Karpas-422 (cell line): ENCODE measurements at places on chromosomes 4 and X. TPM values are rescaled to one million over a fixed set of nuclear protein-coding genes. Genes with fewer than 3 reads are reported as not detected.

GRCh38 chrX:41314881-41315280 lies 19.1 kb upstream of the DDX3X start:
- H3K36me3 ChIP-seq, result no peaks in the 10 kb centered on the region
- no peak overlapping the region for H3K4me3 ChIP-seq
- no peaks in the 10 kb centered on the region for H3K27me3 ChIP-seq

ABLIM2 gene
- not detected in 2 replicates for total RNA-seq

GRCh38 chr4:118942465-118942864 lies 53.8 kb downstream of the SYNPO2 start:
- no peak for DNase-seq
- peaks cover 4% of the 10 kb centered on the region; the same call in 1 of the 2 replicates for H3K4me1 ChIP-seq
- H3K27ac ChIP-seq, result no peak overlapping the region
- no peak overlapping the region for H3K4me3 ChIP-seq
- H3K27me3 ChIP-seq, result no peaks in the 10 kb centered on the region

DNA sequence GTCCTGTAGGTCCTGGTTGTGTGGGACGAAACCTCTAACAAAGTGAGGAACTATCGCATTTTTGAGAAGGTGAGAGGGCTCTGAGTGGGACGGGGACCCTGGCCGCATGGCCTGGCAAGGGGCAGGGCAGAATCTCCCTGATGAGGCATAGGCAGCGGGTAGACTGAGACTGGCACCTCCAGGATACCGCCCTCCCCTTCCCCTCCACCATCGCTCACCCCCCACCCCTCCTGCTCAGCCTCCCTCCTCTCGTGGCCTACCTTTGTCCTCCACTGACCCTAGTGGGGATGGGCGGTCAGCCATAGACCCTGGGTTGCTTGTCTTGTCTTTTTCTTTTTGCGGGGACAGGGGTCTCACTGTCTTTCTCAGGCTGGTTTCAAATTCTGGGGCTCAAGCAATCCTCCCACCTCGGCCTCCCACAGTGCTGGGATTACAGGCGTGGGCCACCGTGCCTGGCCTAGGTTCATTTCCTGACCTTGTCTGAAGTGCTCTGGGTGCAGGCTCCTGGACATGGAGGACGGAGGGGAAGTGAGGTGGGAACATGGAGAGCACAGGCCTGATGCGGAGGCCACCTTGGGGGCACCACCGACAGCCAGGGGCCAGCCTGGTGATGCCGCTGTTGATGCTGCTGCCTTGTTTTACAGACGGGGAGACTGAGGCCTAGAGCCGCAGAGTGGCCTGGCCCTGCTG lies 10.5 kb upstream of the ADD1 start:
- H3K27ac ChIP-seq, result peak overlapping the region; percentile 11; the same call in 1 of the 2 replicates
- H3K27me3 ChIP-seq, result no peaks in the 10 kb centered on the region
- H3K4me3 ChIP-seq, result no peak overlapping the region

- no peak for DNase-seq
- H3K27ac ChIP-seq, result no peak overlapping the region
- no peaks in the 10 kb centered on the region for H3K27me3 ChIP-seq
- H3K4me3 ChIP-seq, result no peak overlapping the region
- no peaks in the 10 kb centered on the region for H3K4me1 ChIP-seq
These were observed 27.7 kb downstream of the WFS1 start for GRCh38 chr4:6297266-6297815.

RAB39B gene
- 9.7 and 14.3 TPM in 2 replicates for total RNA-seq

GRCh38 chr4:151530783-151531182 lies 121.8 kb downstream of the FHIP1A start:
- H3K4me3 ChIP-seq, result no peak overlapping the region
- H3K4me1 ChIP-seq, result no peaks in the 10 kb centered on the region
- peak; percentile 57 for DNase-seq
- no peaks in the 10 kb centered on the region for H3K36me3 ChIP-seq
- no peaks in the 10 kb centered on the region for H3K27me3 ChIP-seq

- H3K4me1 ChIP-seq, result no peaks in the 10 kb centered on the region
- DNase-seq, result no peak
- H3K4me3 ChIP-seq, result no peak overlapping the region
- no peaks in the 10 kb centered on the region for H3K36me3 ChIP-seq
These were observed 94.2 kb downstream of the PJA1 start for GRCh38 chrX:69070949-69071650.
